Cardiac fibroblast (primary cell): ENCODE measurements at places on chromosomes 4 and X.

DNA sequence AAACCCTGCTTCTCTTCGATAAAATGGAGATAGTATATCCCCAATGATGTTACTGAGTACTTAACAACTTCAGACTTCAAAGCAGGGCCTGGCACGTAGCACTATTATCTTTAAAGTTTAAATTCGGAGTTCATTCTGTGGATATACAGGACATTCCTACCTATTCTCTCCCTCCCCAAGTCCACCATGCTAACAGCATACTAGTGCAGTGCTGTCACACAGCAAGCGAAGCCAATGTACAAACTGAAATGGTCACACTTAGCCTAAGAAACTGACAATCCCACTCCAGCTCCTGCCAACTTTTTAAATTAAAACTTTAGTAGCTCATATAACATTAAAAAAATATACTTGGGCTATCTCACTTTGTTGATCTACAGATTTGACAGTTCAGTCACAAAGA is 1.2 kb upstream of the DNAJB14 start:
- DNase-seq, result no peak

GRCh38 chrX:623268-623598 is 7.4 kb upstream of the SHOX start:
- no peak for DNase-seq

DNA sequence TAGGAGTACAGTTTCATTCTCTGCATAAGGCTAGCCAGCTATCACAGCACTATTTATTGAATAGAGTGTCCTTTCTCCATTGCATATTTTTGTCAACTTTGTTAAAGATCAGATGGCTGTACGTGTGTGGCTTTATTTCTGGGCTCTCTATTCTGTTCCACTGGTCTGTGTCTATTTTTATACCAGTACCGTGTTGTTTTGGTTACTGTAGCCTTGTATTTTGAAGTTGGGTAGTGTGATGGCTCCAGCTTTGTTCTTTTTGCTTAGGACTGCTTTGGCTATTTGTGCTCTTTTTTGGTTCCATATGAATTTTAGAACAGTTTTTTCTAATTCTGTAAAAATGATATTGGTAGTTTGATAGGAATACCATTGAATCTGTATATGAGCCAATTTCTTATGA is 182.1 kb upstream of the DIAPH2 start:
- DNase-seq, result no peak

DNA sequence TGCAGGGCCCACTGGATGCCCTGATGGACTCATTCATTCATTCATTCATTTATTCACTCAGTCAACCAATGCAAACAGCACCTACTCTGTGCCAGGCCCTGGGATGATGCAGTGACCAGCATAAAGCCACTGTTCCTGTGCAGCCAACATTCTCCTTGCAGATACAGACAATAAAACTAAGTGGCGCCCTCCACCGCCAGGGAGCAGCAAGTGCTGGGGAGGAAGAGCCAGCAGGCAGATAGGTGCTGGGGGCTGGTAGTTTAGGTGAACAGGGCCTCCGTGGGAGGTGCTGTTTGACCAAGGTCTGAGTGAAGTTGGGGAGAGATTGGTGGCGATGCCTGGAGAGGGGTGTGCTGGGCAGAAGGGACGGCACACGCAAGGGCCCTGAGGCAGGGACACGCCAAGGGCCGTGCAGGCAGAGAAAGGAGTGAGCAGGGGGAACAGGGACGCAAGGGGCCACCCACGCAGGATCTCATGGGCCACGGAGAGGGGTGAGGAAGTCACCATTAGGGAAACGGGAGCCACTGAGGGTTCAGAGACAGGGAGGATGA is 65.5 kb downstream of the WFS1 start:
- DNase-seq, result no peak

DNA sequence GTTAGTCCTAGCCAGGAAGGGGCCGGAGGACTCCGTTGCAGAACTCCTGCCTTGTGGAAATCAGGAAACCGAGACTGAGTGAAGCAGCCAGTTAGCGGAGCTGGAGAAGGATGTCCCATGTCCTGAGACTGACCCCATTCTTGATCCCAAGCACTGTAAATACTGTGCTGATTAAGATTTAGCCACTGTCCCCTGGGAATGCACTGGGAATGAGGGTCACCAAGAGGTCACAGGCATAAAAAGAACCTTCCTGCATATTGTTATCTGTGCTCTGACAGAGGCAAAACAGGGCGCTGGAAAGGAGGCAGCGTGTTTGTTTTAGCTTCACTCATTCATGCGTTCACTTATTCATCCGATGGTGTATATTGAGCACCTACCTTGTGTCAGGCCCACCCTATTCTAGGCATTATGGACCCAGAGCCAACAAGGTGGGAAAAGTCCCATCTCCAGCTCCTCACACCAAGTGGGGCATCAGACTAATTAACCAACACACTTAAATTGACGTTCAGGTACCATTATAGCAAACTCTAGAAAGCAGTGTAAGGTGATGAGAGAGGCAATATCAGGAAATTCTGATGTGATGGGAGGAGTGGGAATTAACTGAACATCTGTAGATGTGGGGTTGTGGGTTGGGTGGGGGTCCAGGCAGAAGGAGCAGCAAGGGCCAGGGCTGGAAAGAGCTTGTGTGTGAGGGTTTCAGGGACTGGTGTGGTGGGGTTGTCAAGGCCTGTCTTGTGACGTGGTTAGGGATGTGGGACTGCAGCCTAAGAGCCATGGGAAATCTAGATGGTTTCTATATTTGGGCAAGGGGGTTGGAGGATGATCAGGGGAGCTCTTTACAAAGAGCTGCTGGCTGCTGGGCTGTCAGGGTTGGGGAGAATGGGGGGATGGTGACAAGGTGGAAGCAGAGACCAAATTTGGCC is 10.6 kb upstream of the SLC2A9 start:
- DNase-seq, result peak; percentile 52

- no peak for DNase-seq
Measured at GRCh38 chrX:110201799-110202198, 116.1 kb downstream of the AMMECR1 start.

DNA sequence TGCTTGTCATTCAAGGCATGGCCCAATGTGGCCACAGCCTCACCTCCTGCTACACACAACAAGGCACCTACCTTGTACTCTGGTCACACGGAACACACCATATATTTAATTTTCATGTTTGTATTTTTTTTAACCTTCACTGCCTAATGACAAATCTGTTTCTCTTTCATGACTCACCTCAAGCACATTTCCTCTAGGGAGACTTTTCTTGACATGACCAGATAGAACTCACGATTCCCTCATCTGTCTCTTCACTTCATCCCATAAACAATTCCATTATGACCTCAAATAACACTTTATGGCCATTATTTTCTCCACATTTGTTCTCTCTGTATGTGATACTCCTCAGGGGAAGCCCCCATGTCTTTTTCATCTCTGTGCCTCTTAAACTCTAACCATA is 11.1 kb downstream of the DRP2 start:
- peak; percentile 69 for DNase-seq

GRCh38 chr4:120009731-120010130 is 56.9 kb downstream of the MAD2L1 start:
- DNase-seq, result no peak

DNA sequence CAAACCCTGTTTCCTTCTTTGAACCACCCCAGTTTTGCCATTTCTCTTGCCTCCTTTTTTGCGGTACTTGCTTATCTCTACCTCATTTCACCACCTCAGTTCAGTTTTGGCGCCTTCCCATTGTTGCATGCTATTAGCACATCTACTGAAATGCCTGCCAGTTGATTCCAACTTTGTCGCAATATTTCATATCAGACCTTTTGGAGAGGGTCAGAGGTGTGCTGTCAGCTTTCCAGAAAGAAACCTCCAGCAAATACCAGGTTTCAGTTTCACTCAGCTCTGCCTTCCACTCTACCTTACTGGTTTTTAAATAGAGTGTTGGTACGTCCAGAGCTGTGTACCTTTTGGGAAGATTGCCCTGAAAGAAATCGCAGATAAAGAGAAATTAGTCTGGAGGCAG is 91.9 kb upstream of the CPEB2 start:
- peak; percentile 10 for DNase-seq

GRCh38 chrX:138745196-138745595 is 33.7 kb upstream of the FGF13 start:
- DNase-seq, result peak; percentile 54

GRCh38 chr4:2835978-2836377 is 7.7 kb upstream of the ADD1 start:
- DNase-seq, result no peak

DNA sequence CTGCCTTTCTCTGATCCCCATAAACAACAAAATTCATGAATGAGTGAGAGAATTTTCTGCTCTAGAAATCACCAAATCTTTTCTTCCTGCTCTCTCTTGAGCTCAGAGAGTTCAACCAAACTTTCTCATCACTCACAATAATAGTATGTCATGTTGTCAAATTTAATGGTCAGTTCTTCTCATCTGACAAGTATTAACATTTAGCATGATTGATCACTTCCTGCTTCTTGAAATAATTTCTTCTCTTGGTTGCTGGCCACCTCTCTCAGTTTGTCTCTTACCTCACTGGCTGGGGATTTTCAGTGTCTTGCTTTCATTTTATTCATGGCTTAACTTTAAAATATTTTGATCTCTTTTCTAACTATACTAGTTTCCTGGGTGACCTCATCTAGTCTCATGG is 25.5 kb upstream of the FGF5 start:
- no peak for DNase-seq

- no peak for DNase-seq
Measured at GRCh38 chrX:47297874-47298273, 65.1 kb downstream of the USP11 start.

GRCh38 chrX:23509256-23509655 is 158.0 kb upstream of the PRDX4 start:
- no peak for DNase-seq

GRCh38 chr4:185567381-185568376 is 32.4 kb upstream of the PDLIM3 start:
- DNase-seq, result peak; percentile 86

DNA sequence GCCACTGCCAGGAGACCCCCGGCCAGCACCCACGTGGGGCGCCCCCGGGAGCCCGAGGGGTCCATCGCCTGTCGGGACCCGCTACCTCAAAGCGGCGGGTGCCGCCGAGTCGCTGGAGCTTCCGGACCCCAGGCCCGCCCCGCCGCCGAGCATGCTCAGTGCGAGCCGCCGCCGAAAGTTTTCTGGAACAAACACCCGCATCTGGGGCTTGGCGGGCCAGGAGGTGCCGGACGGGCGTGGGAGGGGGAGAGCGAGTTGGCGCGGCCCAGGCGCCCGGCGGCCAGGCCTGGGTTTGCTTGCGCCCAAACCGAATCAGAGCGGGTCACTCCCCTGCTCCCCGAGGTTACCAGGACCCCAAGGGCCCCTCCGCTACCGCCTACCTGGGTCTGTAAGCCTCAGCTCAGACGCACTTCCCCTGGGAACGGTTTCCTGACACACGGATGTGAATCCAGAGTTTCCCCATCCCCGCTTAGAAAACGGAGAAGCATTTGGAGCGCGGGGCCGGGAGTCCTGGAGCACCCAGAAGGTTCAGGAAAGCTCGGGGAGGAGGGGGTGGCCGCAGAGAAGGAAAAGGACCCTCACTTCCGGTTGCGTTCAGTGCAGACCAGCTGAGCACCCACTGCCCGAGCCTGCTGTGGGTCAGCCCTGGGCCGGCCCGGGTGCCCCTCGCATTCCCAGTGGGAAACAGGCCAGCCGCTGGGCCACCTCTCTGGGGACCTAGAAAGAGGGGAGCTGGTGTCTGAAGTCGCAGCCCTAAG is at the start of gene EVC2:
EVC2 (minus strand) TSS at position 111 of the 758 bp plus-strand sequence; CDS start at position 65, 46 bp downstream.
- peak; percentile 80 for DNase-seq

GRCh38 chrX:143002206-143002605 is 23.5 kb upstream of the SPANXN4 start:
- no peak for DNase-seq

- DNase-seq, result peak; percentile 83
Measured at GRCh38 chr4:3062471-3062870, 11.9 kb downstream of the HTT-AS start.

GRCh38 chr4:85879518-85879917 is 404.6 kb downstream of the ARHGAP24 start:
- no peak for DNase-seq

DNA sequence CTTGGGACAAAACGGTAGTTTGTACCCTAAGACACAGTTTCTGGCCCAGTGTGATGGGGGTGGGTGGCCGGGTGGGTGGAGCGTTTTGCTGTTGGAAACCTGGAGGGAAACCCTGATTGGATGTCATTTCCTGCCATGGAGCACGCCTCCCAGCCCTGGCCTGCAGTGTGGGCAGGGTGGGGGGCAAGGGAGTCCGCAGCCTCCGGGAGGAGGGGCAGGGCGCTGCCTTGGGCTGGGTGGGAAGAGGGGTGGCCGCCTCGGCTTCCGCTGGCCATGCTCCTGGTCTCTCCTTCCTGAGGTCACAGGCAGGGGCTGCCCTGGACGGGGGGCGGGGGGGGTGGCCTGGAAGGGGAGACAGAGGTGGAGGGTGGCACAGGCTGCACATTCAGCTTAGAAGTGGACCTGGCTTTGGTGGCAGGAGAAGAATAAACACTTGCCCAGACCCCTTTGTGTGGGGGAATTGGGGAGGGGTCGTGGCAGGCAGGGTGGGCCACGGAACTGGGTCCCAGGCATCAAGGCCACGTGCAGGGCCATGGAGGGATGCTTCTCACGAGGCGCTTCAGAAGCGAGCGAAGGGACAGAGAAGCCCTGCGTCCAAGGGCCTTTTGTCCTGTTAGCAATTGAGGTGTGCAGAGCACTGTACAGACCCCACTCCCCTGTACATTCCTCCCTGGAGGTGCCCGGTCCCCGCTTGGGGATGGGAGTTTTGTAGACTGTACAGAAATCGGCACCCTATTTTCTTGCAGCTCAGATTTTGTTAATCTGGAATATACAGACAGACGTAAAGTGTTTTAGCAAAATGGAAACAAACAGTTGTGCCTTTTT is 6.2 kb downstream of the NAT8L start:
- DNase-seq, result no peak

DNA sequence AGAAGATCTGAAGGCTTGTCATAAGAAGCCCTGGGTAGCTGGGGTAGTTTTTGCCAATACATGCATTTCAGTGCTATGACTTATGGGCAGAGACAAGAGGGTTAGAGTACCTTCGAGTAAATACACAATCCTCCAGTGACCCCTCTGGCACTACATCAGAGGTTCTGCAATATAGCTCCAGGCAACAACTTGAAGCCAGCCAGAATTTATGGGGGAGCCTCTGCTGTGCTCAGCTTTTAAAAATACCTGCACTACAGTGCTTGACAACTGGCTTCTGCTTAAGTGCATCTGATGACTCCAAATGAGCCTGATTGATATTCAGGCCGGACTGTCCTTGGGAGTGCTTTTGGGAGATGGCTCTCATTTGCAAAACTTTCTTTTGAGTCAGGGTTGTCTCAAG is 44.9 kb upstream of the SMAD1 start:
- no peak for DNase-seq

- DNase-seq, result no peak
Measured at GRCh38 chrX:47413179-47413594, 42.8 kb downstream of the ZNF157 start.

DNA sequence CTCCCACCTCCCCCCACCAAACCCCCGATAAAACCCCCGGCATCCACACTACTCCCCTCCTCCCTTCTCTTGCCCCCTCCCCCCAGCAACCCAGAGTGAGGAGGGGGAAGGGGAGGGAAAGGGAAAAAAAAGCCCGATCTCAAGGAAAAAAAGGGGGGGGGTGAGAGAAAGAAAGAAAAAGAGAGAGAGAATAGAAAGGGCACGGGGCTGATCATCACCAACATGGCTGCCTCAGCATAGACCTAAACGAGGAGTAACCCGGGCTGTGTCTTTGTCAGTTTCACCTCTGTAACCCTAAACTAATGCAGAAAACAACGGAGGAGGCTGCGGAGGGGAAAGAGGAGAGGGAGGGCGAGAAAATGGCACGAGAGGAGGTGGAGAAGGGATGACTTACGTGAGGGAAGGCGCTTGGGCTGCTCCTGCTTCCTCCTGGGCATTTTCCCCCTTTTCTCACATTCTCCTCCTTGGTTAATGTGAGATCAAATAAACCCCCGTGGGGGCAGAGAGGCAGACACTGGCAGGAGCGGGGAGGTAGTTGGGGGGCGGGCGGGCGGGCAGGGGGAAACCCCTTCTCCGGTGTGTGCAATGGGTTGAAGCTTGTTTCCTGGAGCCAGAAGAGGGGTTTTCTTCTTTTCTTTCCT is 532 bp downstream of the ZNF827 start:
- DNase-seq, result peak; percentile 39
